ENCODE measurements at places on chromosomes 11 and 22.

DNA sequence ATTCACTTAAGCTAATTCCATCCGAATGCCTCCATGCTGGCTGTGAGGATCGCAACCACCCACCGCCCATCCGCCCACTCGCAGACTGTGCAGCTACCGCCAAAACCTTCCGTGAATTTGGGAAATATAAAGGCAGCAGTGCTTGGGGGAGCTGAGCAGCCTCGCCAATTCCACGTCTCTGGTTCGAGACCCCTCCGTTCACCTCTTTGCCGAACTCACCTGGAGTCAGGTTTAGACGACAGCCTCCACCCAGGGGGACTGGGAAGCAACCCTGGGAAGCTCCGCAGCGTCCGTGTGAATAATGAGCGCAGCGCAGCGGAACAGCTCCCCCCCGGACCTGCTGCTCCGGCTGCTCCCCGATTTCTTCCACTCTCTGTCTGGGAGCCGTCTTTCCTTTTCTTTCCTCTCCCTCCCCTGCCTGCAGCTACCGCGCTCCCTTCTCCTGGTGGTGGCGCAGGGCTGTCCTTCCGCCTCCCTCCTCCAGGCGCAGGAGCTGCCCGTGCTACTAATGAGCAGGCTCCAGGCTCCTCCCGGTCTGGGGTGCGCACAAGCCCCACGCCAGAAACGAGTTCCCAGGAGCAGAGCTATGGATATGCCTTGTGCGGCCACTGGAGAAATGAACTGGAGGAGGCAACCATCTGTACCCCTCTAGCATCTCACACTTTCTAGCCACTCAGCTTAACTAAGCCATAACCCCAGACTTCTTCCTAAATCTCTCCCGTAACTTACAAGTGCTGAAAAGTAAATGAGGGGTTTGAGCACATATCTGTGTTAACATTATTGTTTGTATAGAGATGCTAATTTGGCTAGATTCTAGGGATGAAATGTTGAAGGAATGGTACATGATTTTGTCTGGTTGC lies 107.3 kb downstream of the XKR3 start:
- no peak for DNase-seq

DNA sequence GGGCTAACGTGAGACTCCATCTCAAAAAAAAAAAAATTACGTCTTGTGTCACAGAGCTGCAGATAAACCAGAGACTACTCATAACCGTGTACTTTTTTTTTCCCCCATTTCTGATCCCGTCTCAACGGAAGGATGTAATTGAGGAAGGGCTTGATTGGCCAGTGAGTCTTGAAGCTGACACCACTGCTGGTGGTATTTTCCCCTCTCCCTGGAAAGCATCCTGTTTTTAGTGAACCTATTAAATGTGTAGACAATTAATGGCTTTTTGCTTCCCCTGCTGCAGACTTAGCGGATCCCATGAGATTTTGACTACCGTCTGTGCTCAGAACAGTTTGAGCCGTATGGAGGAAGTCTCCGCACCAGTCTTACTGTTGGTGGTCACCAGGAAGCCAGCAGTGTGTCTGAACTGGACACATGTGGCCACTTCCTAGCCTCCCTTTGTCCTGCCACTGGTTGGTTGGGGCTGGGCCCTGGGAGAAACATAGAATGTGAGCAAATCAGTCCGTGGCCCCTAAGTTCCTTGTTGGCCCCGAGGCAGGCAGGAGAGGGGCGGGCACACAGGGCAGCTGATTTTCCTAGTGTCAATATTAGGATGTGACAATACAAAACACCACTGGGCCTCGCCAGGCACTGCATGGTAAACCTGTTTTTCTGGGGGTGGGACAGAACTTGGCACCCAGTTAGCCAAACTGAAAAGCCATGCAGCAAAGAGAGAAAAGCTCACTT lies 3.1 kb downstream of the BIK start:
- no peak for DNase-seq

DNA sequence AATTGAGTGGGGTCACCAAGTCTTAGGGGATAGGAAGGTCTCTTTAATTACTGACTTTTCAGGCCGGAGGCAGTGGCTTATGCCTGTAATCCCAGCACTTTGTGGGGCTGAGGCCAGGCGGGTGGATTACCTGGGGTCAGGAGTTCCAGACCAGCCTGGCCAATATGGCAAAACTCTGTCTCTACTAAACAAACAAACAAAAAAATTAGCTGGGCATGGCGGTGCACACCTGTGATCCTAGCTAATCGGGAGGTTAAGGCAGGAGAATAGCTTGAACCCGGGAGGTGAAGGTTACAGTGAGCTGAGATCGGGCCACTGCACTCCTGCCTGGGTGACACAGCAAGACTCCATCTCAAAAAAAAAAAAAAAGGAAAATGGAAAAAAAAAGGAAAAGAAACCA lies 1.8 kb upstream of the FANCF start:
- DNase-seq = no peak

GRCh38 chr11:103368145-103368544 lies 258.9 kb downstream of the DYNC2H1 start:
- DNase-seq = no peak

DNA sequence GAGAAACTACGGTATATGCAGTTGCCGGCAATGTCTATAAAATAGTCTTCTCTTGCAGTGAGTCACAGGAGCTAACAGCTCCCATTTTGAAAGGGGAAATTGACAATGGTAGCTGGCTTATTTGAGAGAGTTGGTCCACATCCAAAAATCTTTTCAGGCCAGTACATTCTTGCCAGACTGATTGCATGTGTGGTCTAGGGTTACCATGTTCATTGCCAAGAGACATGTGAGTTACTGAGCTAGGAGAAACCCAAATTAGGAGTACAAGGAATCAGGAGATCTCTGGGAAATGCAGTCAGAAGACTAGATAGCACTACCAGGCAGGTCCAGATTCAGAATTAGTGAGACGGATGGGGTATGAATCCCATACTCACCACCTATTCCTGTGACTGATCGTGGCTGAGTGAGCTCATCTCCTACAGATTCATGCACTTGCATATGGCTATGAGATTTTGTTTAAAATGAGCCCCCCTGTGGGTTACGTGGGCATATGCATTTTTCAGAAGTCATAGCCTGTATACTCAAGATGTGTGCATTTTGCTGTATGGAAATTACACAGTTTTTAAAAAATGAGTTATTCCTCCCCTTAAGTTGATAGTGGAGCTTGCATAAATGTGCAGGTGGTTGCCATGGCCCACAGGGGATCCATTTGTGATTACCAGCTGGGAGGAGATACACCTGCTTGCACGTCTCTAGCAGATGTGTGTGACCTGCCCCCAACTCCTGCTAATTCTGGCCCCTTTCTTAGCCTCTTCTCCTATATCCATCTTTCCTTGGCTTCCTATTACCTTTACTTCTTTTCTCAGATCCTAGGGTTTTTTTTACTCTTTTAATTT lies 102.7 kb downstream of the COMMD9 start:
- DNase-seq = no peak

- no peak for DNase-seq
These were observed 813.5 kb downstream of the FAM181B start for GRCh38 chr11:81920205-81920604.

- no peak for DNase-seq
These were observed 39.9 kb downstream of the SERGEF start for GRCh38 chr11:17972987-17973386.

GRCh38 chr11:78432956-78433355 lies 15.3 kb upstream of the GAB2 start:
- no peak for DNase-seq

- DNase-seq = no peak
These were observed 242.7 kb upstream of the NCAM1 start for GRCh38 chr11:112718483-112718882.

DNA sequence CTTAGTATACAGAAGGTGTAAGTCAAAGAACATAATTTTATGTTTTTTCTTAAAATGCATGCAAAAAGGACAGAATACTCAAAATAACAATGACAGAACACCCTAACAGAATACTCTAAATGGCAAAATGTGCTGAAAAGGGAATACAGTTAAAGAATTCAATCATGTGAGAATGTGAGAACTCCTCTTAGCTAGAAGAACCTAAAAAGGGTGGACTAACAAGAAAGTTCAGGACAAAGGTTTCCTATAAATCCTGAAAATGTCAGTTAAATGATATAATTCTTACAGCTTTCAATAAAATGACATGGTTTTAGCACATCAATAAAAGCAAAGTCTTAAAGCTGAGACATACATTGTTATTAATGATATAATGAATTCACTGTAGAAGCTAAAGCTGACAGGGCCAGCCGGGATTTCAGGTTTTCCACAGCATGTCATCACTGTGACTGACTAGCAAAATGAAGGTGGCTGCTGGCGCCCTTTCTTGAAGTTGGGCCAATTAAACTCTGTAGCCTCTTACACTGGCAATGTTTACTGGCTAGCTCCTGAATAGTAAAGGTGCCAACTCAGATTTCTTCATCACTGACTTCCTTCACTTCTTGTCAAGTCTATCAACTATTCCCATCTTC lies 244.4 kb downstream of the TTC28 start:
- DNase-seq = no peak

GRCh38 chr11:7911011-7911410 lies 20.1 kb downstream of the OR10A6 start:
- no peak for DNase-seq

- DNase-seq = no peak
These were observed 327.1 kb downstream of the FAM181B start for GRCh38 chr11:82406611-82407010.

DNA sequence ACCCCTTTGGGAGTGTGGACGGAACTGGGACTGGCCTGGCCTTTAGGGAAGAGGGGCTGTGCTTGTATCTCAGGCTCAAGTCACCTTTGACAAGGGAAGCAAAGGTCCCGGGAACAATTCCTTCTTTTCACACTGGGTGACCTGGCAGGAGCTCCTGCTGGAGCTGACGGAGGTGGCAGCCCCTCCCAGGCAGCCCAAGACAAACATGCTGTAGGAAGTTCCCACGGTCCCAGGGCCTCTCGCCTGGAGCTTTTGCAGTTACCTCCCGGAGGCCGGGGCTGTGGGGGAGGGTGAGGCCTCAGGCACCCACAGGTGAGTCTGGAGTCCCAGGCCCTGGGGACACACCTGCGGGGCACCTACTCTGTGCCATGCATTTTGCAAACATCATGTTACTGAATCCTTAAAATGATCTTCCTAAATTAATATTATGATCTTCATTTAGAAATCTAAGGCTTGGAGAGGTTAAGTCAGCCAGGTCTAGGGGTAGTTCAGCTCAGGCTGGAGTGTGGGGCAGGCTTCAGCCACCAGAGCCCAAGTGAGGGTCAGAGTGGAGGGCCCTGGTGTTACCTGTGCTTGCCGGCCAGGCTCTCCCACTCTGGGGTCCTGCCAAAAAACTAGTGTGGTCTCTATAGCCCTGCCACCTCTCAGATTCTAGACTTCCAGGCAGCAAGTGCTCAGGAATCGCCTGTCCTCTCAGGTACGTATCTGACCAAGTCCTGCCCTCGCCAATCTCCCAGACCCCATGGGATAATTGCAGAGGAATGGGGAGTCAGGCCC lies 15.7 kb upstream of the MYEOV start:
- no peak for DNase-seq

- DNase-seq = no peak
These were observed 51.7 kb downstream of the MCM5 start for GRCh38 chr22:35451592-35451991.

DNA sequence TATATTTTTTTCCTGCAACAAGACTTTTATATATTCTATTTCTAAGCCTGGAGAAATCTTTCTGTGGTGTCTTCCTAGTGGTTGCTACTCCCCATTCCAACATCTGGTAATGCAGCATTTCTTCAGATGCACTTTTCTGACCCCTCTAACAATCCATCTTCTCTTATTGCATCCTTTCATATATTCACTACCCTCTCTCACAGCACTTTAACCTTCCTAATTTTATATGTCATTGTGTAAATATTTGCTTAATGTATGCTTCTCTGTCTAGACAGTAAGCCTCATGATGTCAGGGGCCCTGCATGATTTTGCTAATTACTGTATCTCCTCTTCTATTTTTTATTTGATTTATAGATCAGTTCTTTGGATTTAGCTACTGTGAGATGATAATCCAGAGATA lies 701.6 kb downstream of the KCNA4 start:
- DNase-seq = no peak

- DNase-seq = no peak
These were observed 3.4 kb downstream of the ZNF195 start for GRCh38 chr11:3375552-3375951.

GRCh38 chr11:3164552-3165151 lies 458 bp downstream of the OSBPL5 start:
- no peak for DNase-seq

GRCh38 chr11:73163638-73164174 lies 21.6 kb upstream of the FCHSD2 start:
- no peak for DNase-seq

GRCh38 chr11:65180877-65181568 lies 705 bp upstream of the CAPN1 start:
- DNase-seq = peak; percentile 28

DNA sequence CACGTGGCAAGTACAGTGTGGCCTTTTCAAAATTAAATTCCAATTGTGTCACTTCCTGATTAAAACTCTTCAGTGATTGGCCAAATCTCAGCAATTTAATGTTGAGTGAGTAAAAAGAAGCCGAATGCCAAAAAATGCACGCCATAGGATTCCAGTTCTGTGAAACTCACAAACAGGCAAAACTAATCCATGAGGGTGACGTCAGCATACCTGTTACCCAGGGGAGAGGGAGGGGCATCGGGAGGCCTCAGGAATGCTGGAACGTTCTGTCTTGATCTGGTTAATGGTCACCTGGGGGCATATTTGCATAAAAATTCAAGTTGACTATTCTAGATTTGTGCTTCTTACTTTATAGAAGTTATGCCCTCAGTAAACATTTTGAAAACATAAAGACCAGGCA lies 39.9 kb upstream of the RAB1B start:
- no peak for DNase-seq

DNA sequence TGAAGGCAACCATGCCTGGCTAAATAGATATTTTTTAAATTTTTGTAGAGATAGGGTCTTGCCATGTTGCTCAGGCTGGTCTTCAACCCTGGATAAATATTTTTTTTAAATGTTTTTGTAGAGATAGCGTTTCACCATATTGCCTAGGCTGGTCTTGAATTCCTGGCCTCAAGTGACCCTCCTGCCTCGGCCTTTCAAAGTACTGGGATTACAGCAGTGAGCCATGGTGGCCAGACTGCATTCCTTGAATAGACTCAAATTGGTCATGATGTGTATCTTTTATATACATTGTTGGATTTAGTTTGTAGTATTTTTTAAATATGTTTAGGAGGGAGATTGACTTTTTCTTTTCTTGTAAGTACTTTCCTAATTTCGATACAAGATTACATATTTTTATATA lies 325.7 kb upstream of the C11orf87 start:
- DNase-seq = no peak
